Kidney glomerular epithelial cell (primary cell): ENCODE measurements at places on chromosomes 2 and 18.

DNA sequence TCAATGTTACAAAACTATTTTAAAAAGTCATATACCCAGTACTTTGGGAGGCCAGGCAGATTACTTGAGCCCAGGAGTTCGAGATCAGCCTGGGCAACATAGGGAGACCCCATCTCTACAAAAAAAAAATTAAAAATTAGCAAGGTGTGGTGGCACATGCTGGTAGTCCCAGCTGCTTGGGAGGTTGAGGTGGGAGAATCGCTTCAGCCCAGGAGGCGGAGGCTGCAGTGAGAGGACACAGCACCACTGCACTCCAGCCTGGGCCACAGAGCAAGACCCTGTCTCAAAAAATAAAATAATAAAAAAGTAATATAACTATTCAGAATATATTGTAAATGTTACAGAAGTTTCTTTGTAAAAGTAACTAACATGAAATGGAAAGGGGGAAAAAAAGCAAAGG is 1.9 kb downstream of the PASK start:
- no peak for DNase-seq

DNA sequence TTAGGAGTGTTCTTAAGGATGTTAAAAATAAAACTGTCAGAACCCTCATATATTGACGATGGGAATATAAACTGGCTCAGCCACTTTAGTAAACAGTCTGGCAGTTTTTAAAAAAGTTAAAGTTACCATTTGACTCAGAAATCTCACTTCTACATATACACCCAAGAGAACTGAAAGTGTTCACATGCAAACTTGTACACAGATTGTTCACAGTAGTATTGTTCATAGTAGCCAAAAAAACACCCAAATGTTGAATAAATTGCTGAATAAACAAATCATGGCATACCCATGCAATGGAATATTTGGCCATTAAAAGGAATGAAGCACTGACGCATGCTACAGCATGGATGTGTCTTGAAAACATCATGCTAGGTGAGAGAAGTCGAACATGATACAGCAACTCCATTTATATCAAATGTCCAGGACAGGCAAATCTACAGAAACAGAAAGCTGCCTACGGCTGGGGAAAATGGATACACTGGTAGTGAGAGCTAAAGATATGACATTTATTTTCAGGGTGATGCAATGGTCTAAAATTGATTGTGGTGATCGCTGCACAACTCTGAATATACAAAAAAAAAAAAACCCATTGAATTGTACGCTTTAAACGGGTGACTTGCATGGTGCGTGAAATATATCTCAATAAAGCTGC is 10.1 kb downstream of the RPL31 start:
- DNase-seq = no peak

- no peak for DNase-seq
These were observed 30.0 kb downstream of the CFAP221 start for GRCh38 chr2:119574108-119574815.

- no peak for DNase-seq
These were observed 31.8 kb upstream of the COL6A3 start for GRCh38 chr2:237445611-237446337.
